ENCODE measurements at places on chromosomes 12 and 14.

- DNase-seq: no peak
Measured at GRCh38 chr12:68608191-68608590, 2.5 kb upstream of the RAP1B start.

DNA sequence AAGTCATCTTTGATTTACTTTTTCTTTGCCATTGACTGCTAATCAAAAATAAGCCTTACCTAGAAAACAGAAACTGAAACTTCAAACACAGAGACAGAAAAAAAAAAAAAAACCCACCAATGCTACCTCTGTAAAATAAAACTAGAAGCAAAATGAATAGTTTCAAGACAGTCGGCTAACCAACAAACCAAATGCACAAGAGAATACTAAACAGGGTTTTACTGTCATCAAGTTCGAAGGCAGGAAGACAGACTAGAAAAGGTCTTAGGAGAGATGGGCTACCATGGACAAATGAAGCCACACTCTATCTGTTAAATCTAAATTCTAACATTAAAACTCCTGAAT, 59.5 kb downstream of the SEL1L start:
- DNase-seq: no peak

DNA sequence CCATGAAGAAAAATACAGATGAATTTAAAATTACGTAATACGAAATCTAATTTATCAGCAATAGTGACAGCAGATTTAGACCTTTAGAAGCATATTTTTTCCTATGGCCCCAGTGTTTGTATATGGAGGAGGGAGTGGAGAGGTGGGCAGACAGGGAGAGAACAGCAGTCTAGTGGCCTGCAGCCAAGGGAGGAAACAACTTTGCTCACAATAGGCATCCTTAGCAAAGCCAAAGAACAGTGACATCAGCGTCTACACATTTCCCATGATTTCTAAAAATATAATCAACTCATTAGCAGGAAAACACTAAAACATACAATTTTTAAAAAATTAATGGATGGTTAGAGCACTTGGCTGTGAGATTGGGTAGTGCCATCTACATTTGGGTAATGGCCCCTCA, 622.6 kb upstream of the ATP2B1 start:
- no peak for DNase-seq

- DNase-seq: peak; percentile 8
Measured at GRCh38 chr12:88468581-88468980, 111.7 kb downstream of the KITLG start.

GRCh38 chr14:23605931-23606585, 27.5 kb upstream of the JPH4 start:
- DNase-seq: peak; percentile 12

- DNase-seq: no peak
Measured at GRCh38 chr14:88821378-88821777, 3.1 kb upstream of the TTC8 start.
